ENCODE measurements at places on chromosomes 6 and 20.
A peak's percentile ranks its signal among the peaks of the same experiment; 100 is the strongest.

- DNase-seq, result no peak
Observed at GRCh38 chr6:97819710-97820109, 536.7 kb upstream of the MMS22L start.

DNA sequence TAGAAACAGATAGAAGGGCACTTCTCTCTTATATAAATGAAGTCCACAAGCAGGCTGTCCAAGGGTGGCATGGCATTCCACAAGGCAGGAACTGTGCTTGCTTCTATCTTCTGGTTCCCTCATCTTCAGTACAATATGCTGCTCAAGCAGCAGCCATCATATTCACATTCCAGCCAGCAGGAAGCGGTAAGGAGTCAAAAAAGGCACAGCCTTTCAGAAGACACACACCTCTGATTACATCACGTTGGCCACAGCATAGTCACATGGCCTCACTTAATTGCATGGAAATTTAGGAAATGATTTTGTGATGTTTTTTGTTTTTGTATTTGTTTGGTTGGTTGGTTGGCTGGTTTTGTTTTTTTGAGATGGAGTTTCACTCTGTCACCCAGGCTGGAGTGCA, 19.0 kb downstream of the REM1 start:
- DNase-seq, result peak; percentile 73

- DNase-seq, result no peak
Observed at GRCh38 chr6:16078064-16078463, 50.8 kb upstream of the MYLIP start.

- DNase-seq, result no peak
Observed at GRCh38 chr20:62401331-62401779, 5.7 kb downstream of the CABLES2 start.

DNA sequence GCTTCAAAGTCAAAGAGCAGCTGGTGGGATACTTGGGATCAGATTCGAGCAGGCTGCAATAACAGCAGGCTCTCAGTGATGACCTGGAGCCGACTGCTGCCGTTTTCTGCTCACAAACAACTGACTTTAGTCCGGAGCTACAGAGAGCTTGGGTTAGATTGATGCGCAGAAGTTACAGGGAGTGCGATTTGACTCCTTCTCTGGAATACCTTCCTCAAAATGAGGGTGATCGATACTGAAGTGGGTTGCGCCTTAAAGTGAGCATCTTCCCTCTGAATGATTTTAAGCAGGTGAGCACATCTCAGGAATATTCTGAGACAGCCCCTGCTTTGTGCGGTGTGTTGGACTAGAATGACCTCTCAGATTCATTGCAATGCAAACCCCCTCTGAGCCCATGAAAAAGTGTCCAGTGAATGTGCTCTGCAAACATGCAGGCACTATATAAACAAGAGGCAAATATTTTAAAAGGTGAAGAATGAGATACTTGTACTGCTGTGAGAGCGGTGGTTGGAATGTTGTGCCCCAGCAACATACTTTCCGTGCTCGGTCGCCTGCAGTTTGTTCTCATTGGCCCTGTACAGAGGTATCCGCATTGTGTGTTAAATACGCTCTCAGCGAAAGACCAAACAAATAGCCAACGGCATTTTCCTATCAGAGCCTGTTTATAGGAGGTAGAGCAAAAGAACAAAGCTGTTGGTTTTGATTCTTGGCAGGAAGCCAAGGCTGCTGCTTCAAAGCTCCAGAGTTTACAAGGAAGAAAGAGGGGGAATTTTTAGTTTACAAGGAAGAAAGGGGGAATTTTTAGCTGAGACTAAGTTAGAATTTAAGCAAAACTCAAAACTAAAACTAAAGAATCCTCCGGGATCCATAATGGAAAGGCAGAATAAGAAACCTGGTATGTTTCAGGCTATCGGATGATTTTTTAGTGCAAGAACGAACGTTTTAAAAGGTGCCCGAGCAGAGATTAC, 67.7 kb downstream of the PHACTR2 start:
- DNase-seq, result peak; percentile 69

DNA sequence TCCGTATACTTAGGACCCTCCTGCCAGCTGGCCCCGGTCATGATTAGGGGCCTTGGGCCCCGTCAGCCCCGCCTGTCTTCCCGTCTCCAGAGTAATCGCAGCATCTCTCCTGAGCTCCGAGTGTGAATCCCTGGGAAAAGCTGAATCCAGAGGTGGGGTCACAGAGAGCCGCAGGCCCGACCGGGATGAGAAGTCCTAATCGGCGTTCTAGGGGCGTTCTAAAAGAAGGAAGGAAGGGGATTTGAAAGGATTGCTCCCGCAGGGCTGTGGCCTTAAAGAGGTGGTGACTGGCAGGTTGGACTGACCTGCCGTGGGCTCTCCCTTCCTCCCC, 371 bp downstream of the HMGN4 start:
- DNase-seq, result no peak

- DNase-seq, result peak; percentile 49
Observed at GRCh38 chr6:115896538-115897129, 164.1 kb downstream of the FRK start.

- DNase-seq, result no peak
Observed at GRCh38 chr20:5096463-5096862, 23.3 kb downstream of the PCNA start.

DNA sequence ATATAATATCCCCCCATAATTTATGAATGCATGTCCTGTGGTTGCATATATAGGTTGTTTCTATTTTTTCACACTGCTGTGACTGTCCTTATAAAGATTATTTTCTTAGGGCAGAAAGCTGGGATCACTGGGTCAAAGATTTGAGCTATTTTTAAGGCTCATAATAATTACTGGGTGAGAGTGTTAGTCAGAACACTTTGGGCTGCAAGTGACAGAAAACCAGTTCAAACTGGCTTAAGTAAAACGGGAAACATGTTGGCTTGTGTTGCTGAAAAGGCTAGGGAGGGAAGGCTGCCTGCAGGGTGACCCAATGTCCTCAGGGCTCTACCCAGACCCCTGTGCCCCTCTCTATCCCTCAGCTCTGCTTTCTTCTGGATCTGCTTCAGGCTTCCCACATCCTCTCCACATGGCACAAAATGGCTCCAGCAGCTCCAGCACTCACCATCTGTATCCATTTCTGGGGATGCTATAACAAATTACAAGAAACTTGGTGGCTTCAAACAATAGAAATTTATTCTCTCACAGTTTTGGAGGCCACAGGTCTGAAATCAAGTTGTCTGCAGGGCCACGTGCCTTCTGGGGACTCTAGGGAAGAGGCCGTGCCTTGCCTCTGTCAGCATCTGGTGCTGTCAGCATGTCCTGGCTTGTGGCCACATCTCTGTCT, 33.1 kb upstream of the MLN start:
- no peak for DNase-seq

GRCh38 chr6:168886964-168887363, 366.7 kb downstream of the THBS2 start:
- DNase-seq, result no peak

DNA sequence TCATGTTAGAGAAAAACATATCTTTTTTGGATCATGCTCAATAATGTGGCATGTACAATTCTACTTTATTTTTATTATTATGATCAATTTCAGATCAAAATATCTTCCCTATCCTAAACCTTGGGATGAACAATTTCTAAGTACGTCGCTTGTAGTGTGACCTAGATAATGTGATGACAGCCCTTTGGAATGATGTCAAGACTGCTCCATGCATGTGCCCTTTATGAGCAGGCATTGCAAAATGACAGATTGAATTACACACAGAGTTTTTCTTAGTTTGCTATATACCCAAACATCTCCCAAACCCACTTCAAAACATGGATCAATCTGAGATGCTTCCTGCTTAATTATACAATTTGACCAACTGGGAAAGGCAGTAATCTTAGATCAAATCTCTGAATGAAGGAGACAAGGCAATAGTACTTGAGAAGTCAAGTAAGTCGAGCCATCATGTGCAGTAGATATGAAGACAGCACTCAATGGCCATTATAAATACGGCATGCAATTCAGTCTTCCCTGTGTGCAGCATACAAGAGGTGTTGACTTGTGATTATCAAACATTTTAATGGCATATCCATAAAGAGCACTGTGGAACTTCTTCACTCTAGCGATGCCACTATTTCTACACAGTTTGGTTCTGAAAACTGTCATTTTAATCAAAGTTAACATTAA, 294.8 kb downstream of the RNF144B start:
- DNase-seq, result no peak

- no peak for DNase-seq
Observed at GRCh38 chr20:23327617-23328333, 22.8 kb upstream of the NXT1 start.

GRCh38 chr6:154086510-154086909, 47.5 kb downstream of the OPRM1 start:
- DNase-seq, result no peak

DNA sequence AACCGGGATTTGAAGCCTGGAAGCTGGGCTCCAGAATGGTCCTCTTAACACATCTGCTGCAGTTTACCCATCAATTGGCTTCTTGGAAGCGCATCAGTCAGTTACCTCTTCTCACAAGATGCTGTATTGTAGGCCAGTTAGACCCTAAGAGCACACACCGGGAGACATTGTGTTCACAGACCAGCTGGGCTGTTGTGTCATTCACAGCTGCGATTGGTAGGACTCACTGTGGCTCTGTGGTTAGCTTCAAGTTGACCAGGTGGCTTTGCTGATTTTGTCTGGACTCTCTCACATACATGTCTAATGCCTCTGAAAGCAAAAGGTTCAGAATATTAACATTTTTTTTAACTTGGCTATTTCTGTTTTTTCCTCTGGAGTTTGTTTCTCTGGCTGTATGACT, 64.8 kb downstream of the SNX9 start:
- DNase-seq, result no peak
